ENCODE measurements at places on chromosomes 11 and 22.
A peak's percentile ranks its signal among the peaks of the same experiment; 100 is the strongest.

GRCh38 chr11:69841859-69842698, 22.9 kb upstream of the FGF3 start:
- ATAC-seq, result no peak

DNA sequence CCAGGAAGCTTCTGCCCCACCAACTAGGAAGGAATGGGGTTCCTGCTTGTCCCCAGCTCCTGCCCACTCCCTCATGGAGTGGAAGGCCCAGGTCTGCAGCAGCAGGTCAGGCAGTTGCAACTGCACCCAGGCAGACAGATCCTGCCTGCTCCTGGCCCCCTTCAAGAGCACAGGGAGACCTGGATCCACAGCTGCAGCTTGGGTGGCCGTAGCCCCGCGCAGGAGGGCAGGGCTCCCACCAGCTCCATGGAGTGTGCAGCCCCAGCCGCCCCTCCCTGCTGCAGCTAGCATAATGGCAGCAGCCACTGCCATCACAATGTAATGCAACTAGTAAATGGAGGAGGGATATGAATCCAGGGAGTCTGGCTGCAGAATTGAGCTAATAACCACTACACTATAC, 187.5 kb upstream of the PLET1 start:
- no peak for ATAC-seq

GRCh38 chr11:86715611-86716010, 43.2 kb upstream of the ME3 start:
- ATAC-seq, result no peak

GRCh38 chr22:36124666-36125065, 35.9 kb downstream of the APOL3 start:
- no peak for ATAC-seq

DNA sequence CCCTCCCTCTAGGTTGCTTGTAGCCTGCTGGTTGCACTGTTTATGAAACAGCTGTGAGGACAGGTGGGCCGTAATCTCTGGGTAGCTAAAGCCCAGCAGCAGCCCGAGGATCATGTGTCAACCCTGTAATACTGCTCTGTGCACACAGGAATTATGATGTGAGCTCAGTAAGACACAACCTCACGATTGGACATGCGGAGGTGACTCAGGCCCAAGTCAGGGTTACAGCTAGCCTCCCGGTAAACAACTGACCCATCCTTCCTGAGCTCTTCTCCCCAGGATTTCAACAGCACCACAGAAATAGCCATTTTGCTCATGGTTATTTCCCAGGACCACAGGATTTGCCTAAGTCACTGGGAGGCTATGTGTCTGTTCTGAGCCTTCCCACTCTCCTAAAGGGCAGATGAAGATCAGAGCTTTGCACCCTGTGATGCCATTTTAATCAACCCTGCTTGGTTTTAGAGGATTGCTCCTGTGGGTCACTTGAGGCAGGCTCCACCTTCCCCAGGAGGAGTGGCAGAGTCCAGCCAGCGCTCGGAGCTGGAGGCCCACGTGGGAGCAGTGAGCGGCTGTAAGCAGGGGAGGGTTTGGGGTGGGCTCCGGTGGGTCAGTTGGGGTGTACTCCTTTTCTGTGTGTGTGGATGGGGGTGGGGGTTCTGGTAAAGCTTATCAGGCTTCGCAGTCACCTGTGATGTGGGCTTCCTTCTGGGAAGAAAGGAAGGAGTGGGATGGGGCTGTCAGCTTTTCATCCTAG, at the start of gene AMPD3:
AMPD3 (plus strand) TSS at position 387 of the 754 bp plus-strand sequence. CDS start 6,256 bp downstream, outside the sequence.
- ATAC-seq, result peak; percentile 67

DNA sequence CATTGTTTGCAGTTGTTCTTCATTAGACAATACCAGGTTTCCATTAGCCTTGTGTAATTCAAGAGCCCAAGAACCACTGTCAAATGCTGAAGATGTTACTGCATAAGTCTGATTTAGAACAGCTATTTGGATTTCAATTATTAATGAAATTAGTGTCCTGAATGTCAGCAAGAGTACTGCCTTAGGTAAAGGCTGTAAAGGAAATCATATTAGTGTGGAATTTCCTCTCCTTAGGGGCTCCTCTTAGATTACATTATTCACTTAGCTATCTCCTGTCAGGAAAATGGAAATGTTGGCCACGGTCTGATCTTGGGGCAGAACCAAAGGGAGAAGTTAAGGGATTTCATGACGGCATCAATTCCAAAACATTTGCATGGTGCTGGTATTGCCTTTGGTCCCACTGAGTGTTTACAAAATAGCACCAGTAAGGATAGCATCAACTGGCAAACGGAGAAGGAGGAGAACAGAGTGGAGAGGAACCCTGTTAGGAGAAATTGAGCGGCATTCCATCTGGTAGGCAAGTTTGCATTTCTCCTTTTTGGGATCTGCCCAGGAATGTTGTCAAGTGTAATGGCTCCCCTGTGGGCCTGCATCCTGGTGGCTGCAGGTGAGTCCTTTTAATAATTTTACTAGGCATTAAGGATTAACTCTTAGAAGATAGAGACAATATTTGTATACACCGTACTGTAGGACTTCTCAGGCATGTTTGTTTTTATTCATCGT, at the start of gene HTR3B:
HTR3B (plus strand) TSS at position 418 of the 723 bp plus-strand sequence; CDS start at position 556, 138 bp downstream.
- ATAC-seq, result no peak

DNA sequence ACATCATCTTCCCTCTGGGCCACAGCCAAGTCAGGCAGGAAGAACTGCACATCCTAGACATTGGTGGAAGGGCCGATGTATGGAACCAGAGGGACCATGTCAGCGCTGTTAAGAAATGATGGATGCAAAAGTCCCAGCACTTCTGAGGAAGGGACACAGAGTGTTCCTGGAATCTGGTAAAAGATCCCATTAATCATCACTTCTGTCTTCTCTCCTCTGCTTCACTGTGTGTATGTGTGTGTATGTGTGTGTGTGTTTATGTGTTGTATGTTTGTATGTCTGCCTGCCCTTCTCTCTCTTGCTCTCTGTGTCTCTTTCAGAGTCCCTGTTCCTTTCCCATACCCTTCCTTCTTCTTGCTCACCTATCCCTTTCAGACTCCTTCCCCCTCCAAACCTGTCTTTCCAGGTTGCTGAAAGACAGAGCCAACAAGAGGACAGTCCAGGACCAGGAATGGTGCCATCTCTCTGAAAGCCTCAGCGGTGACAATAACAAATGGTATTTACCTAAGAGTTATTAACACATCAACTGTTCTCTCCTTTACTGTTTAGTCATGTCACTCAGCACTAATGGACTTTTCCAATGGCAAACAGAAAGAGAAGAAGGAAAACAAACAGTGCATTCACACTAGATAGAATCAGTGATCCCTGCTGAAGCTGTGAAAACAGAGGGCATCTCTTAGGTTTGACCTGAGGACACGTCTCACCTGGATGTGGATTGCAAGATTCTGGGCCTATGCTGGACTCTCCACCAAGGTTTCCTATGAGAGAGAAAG, 47.1 kb downstream of the EHF start:
- no peak for ATAC-seq

DNA sequence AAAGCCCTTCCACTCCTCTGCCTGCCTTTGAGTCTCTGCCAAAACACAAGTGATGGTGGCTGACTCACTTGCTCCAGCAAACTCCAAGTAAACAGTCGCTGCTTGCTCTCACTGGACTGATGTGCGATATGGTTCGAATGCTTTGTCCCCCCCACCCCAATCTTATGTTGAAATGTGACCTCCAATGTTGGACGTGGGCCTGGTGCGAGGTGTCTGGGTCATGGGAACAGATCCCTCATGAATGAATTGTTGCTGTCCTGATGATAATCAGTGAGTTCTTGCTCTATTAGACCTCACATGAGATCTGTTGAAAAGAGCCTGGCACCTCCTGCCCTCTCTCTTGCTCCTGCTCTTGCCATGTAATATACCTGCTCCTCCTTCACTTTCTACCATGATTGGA, 747.9 kb downstream of the OPCML start:
- no peak for ATAC-seq

- ATAC-seq, result peak; percentile 27
Observed at GRCh38 chr11:68271023-68271780, 571 bp downstream of the C11orf24 start.

DNA sequence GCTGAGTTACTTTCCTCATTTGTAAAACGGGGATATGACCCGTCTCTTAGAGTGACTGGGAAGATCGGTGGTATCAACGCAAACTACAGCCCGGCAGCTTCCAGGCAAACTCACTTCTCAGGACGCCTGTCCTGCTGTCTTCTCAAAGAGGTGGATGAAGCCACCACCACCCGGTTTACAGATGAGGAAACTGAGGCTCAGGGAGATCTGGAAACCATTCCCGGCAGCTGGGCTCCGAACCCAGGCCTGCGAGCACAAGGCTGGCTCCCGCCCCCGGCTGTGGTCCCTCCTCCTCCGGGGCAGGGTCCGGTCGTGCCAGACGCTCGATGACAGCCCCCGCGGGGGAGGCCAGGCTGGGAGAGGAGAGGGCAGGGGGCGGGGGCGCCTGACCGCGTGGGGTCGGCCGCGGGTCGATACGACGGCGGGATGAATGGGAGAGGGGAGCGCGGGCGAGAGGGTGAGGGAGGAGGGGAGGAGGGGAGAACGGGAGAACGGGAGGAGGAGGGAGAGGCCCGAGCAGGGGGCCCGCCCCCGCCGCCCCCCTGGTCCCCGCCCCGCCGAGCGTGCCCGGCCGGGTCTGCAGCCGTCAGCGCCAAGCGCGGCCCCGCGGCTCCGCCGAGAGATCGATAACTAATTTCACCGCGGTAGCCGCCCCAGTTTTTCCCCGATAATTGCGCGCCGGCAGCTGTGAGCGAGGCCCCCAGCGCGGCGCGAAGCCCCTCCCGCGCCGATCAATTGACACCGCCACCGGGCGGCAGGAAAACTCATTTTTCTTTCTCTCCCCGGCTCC, 14.0 kb downstream of the IGLL1 start:
- ATAC-seq, result peak; percentile 29

DNA sequence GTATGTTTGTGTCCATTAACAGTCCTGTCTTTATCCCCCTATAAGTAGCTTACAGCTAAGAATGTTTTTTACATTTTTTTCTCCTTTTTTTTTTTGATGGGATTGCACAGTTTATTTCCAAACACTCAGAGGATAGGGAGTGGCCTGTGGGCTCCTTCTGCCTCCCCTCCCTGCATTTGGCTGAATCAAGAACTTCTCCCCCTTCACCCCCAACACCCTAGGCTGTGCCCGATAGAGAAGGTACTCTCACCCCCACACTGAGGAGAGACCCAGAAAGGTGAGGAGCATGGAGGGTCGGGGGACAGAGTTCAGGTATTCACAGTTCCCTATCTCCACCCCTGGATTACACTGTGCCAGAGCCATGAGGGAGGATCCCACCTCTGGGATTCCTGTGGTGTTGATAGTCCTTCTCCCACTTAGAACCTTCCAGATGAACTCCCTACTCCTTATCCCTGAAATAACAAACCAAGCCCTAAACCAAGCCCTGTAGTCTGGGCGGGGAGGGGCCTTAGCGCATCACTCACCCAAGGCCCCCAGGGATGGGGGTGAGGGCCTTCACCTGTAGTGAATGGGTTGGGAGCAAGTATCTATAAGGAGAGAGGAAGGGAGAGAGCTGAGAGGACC, 97.1 kb downstream of the ADAMTS15 start:
- ATAC-seq, result no peak

GRCh38 chr11:67532889-67533288, 9.6 kb upstream of the CABP2 start:
- no peak for ATAC-seq

GRCh38 chr22:47014636-47015345, 252.3 kb downstream of the TBC1D22A start:
- ATAC-seq, result no peak

GRCh38 chr22:38944653-38945052, 12.8 kb upstream of the APOBEC3A start:
- ATAC-seq, result no peak

DNA sequence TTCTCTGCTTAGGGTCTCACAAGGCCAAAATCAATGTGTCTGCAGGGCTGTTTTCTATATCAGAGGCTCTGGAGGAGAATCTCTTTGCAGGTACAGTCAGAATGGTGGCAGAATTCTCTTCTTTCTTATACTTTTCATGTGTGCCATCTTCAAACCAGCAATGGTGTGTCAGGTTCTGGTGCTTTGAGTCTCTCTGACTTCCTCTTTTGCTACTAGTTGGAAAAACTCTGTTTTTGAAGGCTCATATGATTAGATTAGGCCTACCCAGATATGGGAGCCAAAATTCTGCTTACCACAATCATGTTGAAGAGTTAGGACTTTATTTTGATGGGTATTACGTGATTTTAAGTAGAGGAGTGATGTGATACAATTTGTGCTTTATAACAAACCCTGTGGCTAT, 18.8 kb upstream of the TECTA start:
- no peak for ATAC-seq

GRCh38 chr11:9625728-9626127, 38.1 kb upstream of the SWAP70 start:
- ATAC-seq, result no peak

GRCh38 chr22:44624689-44625420, 77.1 kb upstream of the PRR5 start:
- ATAC-seq, result no peak

DNA sequence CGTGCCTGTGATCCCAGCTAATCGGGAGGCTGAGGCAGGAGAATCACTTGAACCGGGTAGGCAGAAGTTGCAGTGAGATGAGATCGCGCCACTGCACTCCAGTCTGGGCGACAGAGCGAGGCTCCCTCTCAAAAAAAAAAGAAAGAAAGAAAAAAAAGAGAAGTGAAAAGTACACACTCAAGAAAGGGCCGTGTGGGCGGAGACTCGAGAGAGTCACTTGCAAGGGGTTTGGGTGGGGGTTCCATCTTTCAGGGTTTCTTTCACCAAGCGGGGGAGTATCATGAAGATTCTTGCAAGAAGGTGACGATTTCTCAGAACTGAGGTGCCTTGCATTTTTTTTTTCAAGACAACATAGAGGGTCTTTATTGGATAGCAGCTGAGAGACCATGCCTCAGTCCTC, 4.0 kb upstream of the IFITM5 start:
- ATAC-seq, result no peak

- no peak for ATAC-seq
Observed at GRCh38 chr11:112540261-112540660, 279.6 kb upstream of the PLET1 start.

DNA sequence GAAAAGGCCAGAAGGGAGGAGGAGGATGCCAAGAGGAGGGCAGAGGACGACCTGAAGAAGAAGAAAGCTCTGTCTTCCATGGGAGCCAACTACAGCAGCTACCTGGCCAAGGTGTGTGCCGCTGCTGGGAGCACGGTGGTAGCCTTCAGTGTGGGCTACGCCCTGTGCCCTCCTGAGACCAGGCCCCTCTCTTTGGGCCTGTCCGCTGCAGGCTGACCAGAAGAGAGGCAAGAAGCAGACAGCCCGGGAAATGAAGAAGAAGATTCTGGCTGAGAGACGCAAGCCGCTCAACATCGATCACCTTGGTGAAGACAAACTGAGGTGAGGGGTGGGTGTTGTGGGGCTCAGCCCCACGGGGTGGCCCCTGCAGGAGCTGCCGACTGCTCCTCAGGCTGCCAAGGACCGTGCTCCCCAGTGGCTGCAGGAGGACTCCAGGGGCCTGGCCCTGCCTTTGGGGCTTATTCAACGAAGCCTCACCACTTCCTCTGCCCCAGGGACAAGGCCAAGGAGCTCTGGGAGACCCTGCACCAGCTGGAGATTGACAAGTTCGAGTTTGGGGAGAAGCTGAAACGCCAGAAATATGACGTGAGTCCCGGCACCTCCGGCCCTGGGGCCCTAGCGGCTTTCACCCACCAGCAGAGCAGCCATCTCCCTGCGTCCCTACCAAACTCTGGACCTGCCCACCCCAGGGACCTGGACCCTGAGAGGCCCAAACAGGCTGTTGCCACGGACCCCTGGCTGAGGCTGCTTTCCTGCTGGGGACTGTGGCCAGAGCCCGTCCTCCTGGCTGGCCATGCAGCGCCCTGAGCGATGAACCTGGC, 12.6 kb upstream of the MRPL23 start:
- ATAC-seq, result no peak
